ENCODE measurements at places on chromosomes 11 and 22.

GRCh38 chr11:118443590-118444218 lies 7.4 kb downstream of the KMT2A start:
- DNase-seq: peak; percentile 11

DNA sequence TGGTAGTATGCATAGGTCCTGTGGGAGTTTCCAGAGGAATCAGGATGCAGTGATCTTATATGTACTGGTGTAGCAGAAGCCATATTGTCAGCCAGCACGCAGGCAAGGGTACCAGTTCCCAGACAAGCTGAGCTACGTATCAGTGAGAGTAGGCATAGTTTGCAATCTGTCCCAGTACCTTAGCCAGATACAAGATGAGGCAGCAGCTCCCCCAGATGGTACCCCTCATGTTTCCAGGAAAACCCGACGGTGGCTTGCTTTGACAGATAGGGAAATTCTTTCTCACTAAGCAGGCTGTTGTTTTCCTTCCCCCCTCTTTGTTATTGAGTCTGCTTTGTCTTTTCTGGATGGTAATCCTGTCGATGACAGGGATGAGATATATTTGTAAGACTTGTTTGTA lies 109.7 kb upstream of the RRM1 start:
- peak; percentile 33 for DNase-seq

- DNase-seq: no peak
These were observed 528.4 kb downstream of the TBC1D22A start for GRCh38 chr22:47290706-47291430.

GRCh38 chr11:134248910-134249480 lies 4.2 kb downstream of the THYN1 start:
- peak; percentile 14 for DNase-seq
